Hematopoietic multipotent progenitor cell treated with erythropoietin and hydrocortisone succinate and interleukin-3 and kit ligand, for 6 days (in vitro differentiated cells): ENCODE measurements at places on chromosomes 7 and 10.

DNA sequence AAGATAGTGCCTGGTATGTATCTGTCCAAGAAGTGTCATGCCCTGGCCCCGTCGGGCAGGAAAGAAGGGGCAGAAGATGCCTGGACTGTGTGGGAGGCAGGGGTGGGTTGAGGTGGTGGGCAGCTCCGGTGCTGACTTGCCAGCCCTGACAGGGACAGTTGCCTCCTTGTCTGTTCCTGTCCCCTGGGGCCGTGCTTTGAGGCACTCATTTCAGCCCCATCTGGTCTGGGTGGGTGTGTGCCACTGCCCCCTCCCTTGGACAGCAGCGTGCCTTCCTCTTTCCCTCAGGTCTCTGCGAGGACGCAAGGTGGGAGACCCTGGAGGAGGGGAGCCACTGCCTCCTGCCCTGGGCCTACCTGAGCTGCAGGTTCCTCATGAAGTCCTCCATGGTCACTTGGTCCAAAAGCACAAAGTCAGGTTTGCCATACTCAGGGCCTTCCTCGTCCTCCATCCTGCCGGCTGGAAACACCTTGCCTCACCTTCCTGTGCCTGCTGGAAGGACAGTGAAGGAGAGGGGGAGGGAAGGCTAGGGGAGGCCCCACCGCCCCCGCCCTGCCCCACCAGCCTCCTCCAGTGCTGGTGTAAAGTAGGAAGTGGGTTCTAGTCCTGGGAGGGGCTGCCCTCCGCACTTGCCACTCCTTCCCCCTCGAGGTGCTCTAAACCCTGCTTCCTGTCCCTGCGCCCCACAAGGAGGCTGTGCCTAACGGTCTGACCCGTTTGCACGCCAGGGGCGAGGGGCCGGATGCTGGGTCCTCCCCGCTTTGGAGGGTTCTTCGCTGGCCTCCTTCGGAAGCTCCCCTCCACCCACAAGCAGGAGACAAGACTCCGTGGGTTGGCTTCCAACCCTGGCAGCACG, at the start of gene MYO1G:
Gene MYO1G, minus strand, starts transcription at position 505 of the 856 bp plus-strand sequence. Its CDS starts 54 bp downstream, at position 451.
- peak; percentile 91 for DNase-seq

DNA sequence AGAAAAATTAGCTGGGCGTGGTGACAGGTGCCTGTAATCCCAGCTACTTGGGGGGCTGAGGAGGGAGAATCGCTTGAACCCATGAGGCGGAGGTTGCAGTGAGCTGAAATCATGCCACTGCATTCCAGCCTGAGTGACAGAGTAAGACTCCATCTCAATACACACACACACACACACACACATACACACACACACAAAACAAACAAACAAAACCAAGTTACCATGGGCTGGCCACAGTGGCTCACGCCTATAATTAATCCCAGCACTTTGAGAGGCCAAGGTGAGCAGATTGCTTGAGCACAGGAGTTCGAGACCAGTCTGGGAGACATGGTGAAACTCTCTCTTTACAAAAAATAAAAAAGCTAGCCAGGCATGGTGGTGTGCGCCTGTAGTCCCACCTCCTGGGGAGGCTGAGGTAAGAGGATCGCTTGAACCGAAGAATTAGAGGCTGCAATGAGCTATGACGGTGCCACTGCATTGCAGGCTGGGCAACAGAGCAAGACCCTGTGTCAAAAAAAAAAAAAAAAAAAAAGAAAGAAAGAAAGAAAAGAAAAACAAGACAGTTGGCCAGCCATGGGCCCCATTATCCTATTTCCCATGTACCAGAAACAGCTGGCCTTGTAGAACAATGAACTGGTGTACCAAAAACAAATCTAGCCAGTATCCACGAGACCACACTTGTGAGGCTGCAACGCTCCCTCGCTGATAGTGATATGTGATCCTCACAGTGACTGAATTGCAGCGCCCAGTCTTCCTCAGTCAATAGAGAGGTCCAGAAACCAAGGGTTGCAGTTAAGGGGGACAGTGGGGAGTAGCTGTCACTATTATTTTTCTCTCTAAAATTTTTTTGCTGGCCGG, 6.6 kb upstream of the AGFG2 start:
- peak; percentile 90 for DNase-seq

- DNase-seq, result no peak
Measured at GRCh38 chr7:151025924-151026671, 1.8 kb upstream of the ATG9B start.

DNA sequence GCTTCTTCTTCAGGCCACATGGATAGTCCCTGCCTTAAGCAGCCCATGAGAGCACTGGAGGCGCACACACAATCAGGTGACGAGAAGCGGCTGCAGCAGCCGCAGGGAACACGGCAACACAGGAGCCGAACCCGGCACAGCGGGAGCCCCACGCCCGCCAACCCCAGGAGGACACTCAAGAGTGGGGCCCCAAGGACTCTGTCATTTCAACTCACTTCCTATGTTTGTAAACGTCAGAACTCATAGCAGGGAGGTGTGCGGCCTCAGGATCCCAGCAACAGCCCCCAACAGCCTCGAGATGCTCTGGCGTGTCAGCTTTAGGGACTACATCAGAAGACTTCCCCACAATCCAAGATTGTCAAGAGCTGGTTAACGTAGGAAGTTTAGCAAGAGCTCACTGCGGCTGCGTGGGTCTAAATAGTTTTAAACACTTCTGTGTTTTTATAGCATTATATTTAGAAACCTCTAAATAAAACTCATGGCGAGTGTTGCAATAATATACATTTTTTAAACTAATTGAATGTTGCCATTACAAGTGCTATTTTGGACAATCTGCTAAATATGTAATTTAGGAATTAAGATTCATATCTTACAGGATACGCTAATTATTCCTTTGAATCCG, 123.4 kb downstream of the MAD1L1 start:
- DNase-seq, result no peak

- DNase-seq, result no peak
Measured at GRCh38 chr7:81637534-81637933, 132.3 kb downstream of the HGF start.

- DNase-seq, result no peak
Measured at GRCh38 chr7:39142750-39143149, 165.0 kb downstream of the POU6F2 start.

DNA sequence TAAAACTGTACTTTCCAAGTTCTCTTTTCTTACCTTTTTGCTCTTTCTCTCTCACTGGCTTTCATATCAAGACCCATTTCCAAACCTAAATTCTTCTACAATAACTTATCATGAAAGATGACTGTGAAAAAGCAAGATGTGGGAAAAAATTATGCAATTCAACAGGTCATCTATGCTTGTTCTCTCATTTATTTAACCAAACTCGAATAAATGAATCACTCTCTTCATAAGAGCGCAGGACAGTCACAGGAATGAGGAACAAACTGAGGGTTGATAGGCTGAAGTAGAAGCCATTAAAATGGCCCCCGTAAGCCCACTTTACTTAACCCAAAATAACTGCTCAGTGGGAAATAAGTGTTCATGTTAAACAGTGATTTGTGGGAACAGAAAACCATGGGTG, 1289.7 kb upstream of the SORCS1 start:
- DNase-seq, result no peak

- no peak for DNase-seq
Measured at GRCh38 chr10:37952926-37953325, 23.5 kb downstream of the ZNF25 start.

GRCh38 chr7:132768099-132768498, 191.8 kb upstream of the PLXNA4 start:
- no peak for DNase-seq

DNA sequence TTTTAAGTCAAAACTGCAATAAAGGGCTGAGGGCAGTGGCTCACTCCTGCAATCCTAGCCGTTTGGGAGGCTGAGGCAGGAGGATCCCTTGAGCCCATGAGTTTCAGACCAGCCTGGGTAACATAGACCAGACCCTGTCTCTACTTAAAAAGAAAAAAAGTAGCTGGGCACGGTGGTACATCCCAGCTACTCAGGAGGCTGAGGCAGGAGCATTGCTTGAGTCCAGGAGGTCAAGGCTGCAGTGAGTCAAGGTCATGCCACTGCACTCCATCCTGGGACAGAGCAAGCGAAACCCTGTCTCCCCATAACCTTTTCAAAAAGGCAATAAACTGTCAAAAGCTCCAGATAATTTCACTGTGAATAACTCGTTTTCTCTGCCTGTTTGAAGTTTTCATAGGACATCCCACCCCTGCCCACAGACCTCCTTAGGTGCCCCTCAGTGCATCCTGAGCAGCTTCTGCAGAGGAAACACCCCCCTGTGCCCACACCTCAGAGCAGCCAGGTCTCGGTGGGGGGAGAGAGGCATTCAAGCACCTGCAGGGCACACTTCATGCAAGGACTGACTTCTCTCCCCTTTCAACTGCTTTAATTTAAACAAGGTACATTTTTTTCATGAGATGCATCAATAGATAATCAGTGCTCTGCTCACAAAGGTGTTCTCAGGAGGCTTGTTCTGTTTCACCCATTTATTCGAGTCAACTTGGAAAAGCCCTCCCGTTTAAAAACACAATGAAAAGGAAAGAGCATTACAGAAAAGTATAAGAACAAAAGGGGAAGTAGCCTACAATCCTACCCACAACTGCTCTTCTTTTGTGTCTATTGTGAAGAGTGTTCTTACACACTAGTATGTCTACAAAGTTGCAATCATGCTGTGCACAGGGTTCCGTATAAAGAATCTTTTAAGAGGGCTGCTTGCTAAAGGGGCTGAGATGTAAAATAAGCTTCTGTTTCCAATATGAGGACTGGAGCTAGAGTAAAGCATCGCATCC, 104.9 kb downstream of the KMT2E start:
- DNase-seq, result peak; percentile 23

DNA sequence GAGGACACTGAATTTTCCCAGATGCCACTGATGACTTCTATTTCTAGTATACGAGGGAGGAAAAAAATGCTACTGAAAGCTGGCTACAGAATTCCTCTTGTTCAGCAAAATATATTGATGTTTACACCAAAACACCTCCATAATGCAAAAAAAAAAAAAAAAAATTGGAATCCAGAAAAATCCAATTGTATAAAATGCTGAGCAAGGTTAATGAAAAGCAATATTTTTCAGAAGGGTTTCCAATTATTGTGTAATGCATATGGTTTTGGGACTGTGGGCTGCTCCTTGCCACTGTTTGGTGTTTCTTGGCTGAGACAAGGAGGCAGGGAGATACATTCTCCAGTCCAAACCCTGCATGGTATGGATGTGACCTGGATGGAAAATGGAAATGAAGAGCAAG, 83.8 kb downstream of the LSM5 start:
- DNase-seq, result no peak

DNA sequence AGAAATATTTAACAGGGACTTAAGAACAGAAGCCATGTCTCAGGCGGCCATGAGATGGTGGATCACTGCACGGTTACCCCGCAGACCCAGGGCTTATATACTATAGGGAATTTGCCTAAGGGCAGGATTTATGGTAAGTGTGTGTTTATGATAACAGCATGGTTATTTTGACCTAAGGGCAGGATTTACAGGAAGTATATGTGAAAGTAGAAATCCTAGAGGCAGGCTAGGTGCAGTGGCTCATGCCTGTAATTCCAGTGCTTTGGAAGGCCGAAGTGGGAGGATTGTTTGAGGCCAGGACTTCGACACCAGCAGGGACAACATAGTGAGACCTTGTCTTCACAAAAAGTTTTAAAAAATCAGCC, 43.0 kb upstream of the ZNF438 start:
- no peak for DNase-seq

GRCh38 chr7:132720835-132721234, 144.6 kb upstream of the PLXNA4 start:
- no peak for DNase-seq

- DNase-seq, result no peak
Measured at GRCh38 chr10:78779339-78779955, 289.3 kb upstream of the ZMIZ1 start.

DNA sequence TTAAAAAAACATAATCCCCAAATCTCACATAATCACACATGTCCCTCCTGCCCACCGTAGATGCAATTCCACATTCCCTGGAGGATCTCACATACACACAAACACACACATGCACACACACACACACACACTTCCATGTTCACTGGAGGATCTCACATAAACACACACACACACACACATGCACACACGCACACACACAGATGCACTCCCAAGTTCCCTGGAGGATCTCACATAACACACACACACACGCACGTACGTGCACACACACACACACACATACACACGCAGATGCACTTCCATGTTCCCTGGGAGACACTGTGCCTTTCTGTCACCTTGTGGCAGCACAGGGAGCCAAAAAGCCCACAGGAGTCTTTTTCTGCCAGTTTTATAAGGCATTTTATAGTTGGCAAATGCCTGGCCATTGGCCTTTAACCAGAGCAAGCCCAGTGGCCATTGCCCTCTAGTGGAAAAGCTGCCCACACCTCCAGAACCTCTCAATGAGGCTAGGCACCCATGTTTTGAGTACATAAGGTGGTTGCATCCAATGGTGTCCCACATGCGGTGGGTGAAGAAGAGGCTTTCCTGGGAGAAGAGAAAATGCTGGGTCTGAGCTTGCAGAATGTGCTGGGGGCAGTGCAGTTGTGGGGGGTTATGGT, 115.4 kb upstream of the ACBD5 start:
- peak; percentile 24 for DNase-seq

- DNase-seq, result no peak
Measured at GRCh38 chr7:31102151-31102972, 50.3 kb downstream of the ADCYAP1R1 start.

- no peak for DNase-seq
Measured at GRCh38 chr7:54995610-54996363, 23.0 kb upstream of the EGFR start.
